Right lobe of liver (tissue), 6 donors: ENCODE measurements at places on chromosomes 16 and 17.
A peak's percentile ranks its signal among the peaks of the same experiment; 100 is the strongest.

DNA sequence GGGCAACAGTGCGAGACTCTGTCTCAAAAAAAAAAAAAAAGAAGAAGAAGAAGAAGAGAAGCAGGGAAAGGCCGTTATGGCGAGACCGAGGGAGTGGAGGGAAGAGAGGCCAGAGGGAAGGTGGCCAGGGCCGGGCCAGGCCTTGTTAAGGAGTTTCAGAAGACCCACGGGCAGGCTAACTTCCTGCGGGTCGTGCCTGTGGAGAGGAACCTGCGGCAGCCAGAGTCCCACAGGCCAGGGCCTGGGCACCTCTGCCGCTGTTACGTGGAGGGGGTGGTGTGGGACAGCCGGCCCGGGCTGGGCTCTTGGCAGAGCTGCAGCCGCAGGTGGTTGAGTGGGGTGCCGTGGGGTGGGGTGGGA, 5.4 kb downstream of the WDR81 start:
- DNase-seq, result no peak

DNA sequence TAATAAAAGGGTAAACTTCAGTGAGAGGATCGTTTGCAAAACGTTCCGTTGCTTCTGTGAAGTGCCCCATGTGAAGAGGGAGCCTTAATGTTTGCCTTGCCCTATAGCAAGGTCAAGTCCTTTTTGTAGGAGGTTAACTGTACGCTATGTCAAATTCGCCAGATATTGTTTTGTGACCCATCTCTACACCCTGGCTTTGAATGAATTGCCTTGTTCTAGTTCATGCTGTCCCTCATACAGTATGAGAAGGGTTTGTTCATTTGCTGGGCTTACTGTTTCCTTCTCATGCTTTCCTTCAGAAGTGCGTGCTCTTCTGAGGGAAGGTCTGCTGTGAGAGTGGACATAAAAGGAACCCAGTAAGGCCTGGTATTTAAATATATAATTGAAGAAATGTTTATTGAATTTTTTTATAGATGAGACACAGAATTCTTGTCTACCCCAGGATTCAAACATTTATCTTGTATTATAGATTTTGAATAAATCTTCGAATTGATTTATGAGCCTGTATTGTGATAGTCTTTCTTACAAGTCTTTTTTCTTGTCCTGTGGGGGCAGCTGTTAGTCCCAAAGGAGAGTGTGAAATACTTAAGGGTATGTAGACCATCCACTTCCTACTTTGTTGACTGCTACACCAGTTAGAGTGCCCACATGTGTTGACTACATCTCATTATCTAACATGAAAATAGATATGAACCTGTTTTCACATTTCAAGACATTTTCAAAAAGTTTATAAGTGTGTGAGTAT, 1.7 kb downstream of the MAP3K3 start:
- DNase-seq, result no peak

DNA sequence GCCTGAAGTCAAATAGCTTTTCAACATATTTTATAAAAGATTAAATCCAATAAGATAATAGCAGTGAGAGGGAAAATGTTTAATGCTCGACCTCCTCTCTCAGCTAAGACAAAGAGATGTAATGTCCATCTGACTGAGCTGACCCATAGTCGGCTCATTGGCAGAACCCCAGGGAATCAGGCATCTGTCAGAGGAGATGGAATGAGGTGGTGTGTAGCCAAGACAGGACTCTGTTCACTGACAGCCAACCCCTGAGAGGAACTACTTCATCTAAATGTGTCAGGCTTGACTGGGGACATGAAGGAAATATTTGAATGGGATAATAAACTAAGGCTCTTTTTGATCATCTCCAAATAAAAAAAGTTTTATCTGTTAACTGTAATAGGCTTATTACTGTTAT, 188.0 kb downstream of the CDH11 start:
- DNase-seq, result no peak

DNA sequence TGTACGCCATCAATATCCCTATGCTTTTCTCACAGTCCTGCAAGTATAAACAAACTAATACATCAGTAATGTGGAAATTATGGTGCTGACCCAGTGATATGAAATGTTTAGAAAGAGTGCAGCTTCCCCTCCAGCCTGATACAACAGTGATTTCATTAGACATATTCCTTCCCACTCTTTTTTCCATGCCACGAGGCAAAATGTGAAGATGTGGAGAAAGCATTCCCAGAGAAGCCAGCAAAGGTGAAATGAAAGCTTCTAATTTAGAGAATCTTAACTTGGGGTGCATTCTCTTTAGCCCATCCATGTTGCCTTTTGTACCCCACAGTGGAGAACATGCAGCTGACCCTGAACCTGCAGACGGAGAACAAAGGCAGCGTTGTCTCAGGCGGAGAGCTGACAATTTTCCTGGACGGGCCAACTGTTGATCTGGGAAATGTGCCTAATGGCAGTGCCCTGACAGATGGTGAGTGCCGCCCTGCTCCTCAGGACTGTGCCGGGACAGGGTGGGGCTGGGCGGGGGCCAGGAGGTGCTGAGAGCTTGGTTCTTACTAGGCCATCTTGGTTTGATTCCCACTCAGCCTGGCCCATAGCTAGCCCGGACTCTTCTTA, 77.8 kb downstream of the WWP2 start:
- DNase-seq, result no peak

DNA sequence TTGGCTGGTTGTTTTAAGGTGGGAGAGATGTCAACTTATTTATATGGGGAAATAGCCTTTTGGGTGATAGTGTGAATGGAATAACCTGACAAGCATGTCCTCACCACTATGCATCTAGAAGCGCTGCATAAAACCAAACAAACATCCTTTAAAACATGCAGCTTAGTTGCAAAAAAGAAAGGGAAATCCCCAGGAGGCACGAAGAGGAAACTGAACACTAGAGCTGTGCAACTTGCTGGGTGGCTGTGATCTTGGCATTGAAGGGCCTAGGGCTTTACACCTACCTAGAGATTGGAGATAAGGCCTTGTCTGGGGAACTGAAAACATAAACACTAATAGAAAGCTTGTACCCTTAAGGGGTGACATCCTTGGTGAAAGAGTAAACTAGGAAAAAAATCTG, 7.3 kb downstream of the C16orf54 start:
- no peak for DNase-seq

GRCh38 chr17:36546418-36547093, 1.8 kb downstream of the GGNBP2 start:
- DNase-seq, result no peak

DNA sequence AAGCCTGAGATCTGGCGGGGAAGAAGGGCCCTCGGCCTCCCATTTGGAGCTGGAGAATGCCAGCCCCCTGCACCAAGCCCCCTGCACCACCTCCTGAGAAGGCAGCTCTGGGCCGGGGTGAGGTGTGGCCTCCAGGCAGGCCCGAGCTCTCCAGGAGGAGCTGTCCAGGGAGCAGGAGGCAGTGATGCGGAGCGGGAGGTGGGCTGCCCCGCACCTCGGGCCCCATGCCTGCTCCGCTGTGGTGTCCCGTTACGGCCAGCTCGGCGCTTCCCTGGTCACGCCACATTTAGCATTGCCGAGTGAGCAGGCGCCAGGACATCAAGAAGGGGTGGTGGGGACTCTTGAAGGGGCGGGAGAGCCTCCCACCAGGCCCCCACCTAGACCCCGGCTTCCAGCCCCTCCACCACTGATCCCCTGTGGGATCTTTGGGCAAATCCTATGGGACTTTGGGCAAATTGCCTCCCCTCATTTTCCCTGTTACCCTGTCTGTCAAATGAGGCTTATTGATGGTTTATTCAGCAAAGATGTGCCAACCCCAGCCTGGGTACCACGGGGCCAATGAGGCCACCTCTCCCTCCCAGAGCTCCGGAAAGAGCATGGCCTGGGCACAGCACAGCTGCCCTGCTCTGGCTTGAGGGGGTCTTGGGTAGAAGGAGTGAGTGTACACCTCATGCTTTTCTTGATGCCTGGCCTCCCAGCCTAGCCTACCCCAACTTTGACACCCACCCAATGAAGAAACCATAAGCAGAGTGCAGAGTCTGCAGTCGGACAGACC, 15.3 kb downstream of the FOXN1 start:
- DNase-seq, result no peak

GRCh38 chr17:71553381-71553780, 567.4 kb upstream of the SOX9 start:
- DNase-seq, result no peak

GRCh38 chr17:28878981-28879380, 18.6 kb downstream of the FLOT2 start:
- no peak for DNase-seq

- DNase-seq, result no peak
These were observed 249.5 kb downstream of the CA10 start for GRCh38 chr17:51908841-51909537.

DNA sequence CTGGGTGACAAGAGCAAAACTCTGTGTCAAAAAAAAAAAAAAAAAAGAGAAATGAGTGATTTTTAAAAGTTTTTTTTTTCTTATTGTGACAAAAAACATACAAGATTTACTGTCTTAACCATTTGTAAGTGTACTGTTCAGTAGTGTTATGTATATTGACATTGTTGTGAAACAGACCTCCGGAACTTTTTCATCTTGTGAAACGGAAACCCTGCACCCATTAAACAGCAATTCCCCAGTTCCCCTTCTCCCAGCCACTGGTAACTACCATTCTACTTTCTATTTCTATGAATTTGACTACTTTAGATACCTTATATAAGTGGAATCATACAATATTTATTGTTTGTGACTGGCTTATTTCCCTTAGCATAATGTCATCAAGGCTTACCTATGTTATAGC, 18.7 kb downstream of the DUS2 start:
- no peak for DNase-seq

DNA sequence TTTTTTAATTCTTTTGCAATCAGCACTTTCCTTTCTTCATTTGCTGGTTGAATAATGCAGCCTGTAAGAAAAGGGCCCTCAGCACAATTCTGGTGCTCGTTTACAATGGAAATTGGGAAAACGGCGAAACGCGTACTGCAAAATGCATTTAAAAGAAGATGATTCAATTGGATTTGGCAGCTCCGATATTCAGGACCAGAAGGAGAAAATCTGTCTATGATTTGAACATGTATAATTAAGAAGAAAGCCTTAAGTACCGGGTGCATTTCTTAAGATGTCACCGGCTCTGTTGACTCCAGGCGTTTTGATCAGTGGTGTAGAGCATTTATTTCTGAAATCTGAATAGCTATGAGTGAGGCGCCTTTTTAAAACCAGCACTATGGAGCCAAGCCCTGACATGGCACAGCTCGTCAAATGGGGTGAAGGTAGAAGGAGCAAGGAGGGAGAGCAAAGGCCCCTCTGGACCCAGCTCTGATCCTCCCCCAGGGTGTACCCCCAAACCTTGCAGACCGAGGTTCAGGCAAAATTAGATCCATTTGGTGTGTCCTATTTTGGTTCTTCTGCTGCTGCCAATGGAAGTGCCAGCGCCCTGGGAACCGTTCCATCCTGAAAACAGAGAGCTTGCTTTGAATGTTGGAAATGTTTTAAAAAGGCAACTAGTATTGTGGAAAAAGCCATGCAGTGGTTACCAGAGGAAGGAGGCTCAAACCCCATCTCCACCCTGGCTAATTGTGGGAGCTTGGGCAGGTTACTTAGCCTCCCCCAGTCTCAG, 161.4 kb upstream of the RPL38 start:
- DNase-seq, result no peak

DNA sequence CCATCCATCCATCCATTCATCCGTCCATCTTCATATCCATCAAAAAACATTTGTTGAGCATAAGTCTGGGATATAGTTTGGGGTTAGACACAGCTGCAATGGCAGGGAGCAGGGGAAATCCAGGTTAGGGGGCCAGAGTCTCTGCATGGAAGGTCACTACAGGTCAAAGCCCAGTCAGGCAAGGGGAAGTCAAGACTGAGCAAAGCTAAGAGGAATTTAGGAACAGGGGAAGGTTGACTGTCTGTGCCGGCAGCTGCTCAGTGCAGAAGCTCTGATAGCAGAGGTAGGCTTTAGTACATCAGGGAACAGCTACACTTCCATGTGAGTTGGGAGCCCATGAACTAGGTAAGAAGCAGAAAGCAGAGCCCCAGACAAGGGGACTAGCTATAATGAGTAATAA, 68.1 kb downstream of the IRF8 start:
- no peak for DNase-seq

GRCh38 chr16:2773188-2773968, 3.7 kb downstream of the ELOB start:
- DNase-seq, result no peak

DNA sequence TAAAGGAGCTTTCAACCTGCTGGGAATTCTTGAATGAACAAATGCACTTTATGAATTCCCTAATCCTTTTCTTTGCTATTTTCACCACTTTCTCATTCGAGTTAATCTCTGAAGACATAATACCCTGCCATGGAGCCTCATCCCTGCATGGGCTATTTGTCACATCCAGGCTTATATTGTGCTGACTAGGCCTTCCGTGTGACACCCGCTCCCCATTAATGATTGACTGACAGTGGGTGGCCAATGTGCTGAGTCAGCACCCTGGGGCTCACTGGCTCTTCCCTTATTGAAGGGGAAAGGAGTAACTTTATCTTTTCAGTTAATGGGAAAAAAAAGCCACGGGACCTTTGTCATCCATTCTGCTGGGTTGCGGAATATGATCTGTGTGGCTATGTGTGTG, 1024.8 kb upstream of the EEF2KMT start:
- DNase-seq, result no peak

- no peak for DNase-seq
These were observed 205.6 kb downstream of the FOXL1 start for GRCh38 chr16:86783636-86784626.

GRCh38 chr17:63998721-63999679, 849 bp downstream of the PRR29 start:
- no peak for DNase-seq

- DNase-seq, result no peak
These were observed 7.5 kb downstream of the COTL1 start for GRCh38 chr16:84610376-84610775.

DNA sequence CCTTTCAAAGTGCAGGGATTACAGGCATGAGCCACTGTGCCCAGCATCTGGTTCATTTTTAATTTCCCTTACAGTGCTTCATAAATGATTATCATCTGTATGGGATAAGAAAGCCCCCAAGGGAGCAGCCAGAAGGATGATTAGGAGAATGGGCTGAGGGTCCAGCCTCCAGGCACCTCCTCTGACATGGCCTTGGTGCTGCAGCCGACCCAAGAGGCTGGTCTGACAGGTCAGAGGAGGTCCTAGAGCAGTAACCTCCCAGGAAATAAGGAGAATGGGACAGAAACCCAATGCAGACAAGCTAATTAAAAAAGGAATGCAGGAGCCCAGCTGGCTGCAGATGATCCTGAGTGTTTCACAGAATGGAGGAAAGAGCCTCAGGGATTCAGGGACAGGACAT, 29.0 kb downstream of the MRC2 start:
- peak; percentile 15 for DNase-seq

GRCh38 chr16:16025214-16025968, 76.0 kb downstream of the ABCC1 start:
- no peak for DNase-seq

GRCh38 chr16:1427473-1428461, 3.1 kb upstream of the PERCC1 start:
- no peak for DNase-seq

DNA sequence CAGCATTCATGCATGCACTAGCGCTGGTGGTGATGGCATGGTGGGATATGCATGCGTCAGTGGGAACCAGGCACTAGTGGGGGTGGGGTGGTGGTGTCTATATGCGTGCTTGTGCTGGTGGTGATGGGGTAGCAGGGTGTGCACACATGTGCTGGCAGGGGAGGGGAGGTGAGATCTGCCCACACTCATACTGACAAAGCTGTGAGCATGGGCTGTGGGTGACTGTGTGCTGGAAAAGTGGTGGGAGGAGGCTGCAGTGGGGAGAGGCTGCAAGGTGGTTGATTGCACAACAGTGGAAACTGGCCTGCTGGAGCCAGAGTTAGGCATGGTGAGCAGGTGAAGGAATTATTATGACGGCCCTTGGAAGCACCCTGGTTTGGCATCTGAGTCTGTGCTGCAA, 31.3 kb upstream of the TEKT1 start:
- DNase-seq, result peak; percentile 48
